ENCODE measurements at places on chromosomes 3 and 15. TPM values are rescaled to one million over a fixed set of nuclear protein-coding genes. Genes with fewer than 3 reads are reported as not detected.

LSAMP gene
- total RNA-seq: not detected

STRIT1 gene
- not detected for total RNA-seq

MASP1 gene
- total RNA-seq: not detected

P2RY14 gene
- total RNA-seq: 0.94 TPM

C3orf33 gene
- 3.4 TPM for total RNA-seq

DNA sequence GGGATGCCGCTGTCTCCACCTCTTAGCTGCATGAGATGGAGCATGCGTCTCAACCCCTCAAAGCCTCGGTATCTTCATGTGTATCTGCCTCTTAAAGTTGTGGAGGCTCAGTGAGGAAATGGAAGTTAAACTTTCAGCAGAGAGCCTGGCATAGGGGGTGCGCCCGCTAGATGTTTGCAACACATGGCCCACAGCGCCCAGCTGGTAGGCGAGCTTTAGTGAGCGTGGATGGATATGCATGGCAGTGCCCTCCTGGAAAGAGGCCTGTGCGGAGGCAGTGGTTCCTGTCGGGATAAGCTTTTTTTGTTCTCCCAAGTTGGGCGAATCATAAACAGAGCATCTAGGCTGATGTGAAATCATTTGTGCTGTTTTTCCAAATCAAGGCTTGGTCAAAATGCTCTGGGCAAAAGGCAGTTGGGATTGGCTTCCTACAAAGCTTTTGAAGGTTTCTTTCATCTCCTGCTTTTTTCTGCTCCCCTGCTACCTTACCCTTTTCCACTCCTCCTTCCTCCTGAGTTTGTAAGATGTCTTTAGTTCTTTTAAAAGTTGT is 272.4 kb upstream of the TPM1 start:
- no peak for DNase-seq
